ENCODE measurements at places on chromosomes 12 and 14.

GRCh38 chr12:31325524-31325875, 450 bp downstream of the SINHCAF start:
- DNase-seq, result no peak

GRCh38 chr12:43982544-43982943, 146.7 kb downstream of the TMEM117 start:
- DNase-seq, result no peak

- no peak for DNase-seq
Measured at GRCh38 chr12:88577537-88577936, 2.7 kb downstream of the KITLG start.

- DNase-seq, result no peak
Measured at GRCh38 chr14:35341454-35341750, 49.2 kb downstream of the PSMA6 start.

DNA sequence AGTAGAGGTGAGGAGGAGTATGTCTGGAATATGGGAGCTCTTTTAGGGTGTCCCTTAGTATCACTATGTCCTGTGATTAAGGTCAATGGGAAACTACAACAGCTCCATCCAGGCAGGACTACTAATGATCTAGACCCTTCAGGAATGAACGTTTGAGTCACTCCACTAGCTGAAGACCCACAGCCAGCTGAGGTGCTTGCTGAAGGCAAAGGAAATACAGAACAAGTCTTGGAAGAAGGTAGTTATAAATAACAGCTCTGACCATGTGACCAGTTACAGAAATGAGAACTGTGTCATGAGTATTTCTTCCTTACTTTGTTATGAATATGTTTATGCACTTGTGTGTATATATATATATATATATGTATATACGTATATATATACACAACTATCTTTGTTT, 40.5 kb upstream of the USP44 start:
- DNase-seq, result no peak

- DNase-seq, result no peak
Measured at GRCh38 chr14:103697603-103698379, 17.5 kb downstream of the XRCC3 start.

DNA sequence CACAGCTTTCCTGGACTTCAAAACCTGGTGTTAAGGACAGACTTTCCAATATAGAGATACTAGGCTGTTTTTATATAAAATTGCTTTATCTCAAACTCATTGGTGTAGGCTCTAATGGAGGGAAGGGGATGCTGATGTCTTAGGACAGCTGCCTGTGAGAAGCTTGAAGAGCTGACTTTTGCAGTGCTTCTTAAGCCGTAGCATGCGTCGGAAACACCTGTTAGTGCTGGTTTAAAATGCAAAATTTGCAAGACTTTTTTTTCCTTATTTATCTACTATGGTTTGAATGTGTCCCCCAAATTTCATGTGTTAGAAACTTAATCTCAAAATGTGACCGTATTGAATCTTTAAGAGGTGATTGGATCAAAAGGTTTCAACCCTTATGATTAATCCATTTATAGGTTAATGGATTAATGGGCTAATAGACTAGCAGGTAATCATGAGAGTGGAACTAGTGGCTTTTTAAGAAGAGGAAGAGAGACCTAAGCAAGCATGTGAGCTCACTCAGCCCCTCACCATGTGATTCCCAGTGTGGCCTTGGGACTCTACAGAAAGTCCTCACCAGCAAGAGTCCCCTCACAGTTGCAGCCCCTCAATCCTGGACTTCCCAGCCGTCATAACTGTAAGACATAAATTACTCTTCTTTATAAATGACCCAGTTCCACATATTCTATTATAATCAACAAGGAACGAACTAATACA, 60.9 kb upstream of the FUT8 start:
- DNase-seq, result no peak

- no peak for DNase-seq
Measured at GRCh38 chr14:75989134-75989533, 3.6 kb downstream of the IFT43 start.

DNA sequence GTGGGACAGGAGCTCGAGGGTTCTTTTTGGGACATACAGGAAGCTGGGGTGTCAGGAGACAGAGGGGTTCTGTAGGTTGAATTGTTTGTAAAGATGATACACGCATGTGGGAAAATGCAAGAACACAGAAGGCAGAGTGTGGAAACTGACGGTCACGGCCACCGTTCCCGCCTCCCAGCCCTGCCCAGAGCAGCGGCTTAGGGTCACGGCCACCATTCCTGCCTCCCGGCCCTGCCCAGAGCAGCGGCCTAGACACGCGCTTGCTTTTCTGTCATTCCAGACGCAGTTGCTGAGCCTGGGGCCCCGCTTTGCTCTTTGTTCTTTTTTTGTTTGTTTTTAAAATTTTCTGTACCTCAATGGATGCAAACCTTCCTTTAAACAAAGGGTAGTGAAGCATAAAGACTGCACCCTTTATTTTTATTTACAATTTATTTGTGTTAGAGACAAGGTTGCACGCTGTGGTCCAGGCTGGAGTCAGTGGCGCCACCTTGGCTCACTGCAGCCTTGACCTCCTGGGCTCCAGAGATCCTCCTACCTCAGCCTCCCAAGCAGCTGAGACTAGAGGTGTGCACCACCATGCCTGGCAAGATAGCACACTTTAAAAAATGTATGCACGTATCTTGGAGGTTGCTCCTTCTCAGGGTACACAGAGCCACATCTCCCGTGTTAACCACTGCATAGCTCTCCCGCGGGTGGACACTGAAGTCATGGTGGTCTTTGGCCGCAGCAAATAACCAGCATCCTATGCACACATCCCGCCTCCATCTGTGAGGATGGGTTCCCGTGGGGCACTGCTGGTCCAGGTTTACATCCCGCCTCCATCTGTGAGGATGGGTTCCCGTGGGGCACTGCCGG, 142.3 kb downstream of the ADGRD1 start:
- DNase-seq, result no peak

DNA sequence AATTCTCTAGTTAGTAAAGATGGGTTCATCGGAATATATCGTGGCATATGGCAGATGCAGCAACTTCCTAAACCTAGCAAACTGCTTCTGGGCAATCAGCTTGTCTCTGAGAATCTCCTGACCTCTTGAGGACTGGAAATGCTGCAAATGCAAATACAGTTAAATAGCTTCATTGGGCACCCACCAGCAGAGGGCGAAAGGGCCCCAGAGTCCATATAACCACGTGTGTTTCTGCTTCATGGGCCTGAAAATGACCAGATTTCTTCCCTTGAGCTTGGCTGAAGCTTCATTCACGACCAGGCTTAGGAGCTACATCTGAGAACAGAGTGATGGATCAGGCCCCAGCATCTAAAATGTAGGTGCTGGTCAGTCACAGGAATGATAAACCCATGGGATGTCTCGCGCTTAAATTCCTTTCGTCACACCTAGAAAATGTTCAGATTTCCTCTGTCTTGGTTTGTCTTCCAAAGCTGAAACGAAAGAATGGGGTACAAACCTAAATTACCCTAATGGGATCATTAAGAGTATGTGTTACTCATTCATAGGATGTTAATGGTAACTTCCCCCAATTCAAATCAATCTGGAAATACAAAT, 1482.5 kb upstream of the TMEM132C start:
- no peak for DNase-seq

DNA sequence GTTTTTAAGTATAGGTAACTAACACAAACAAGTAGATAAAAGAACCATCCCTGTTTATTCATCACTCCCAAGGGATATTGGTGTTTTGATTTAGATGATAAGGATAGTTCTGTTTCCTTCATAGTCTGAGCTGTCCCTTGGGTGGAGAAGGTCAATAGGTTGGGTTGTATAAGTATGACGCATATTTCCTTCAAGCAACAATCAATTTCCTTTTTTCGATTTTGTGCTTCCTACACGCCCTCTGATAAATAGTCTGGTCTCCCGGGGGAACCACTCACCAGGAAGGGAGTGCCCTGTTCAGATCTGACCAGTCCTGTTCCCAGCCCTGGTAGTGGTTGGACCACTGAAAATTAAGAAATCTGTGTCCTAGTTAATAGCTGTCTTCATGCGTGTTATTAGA, 378.8 kb upstream of the FAR2 start:
- no peak for DNase-seq

DNA sequence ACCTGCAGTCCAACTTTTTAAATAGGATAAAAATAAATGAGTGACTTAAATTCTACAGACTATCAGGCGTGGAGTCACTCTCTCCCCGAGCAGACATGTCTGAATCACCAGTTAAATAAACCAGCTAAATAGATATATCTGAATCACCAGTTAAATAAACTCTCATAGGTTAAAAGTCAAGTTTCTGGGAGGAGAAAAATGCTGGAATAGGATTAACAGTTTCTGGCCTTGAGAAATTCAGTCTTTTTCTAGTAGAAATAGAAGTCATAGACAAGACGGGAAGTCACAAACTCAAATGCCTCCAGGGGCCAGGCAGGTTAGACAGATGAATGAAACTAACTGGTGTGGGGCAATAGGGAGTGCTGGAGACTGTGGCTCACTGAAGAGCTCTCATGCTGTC, 258.6 kb upstream of the TMEM132C start:
- no peak for DNase-seq

All from stimulated activated CD8-positive, alpha-beta memory T cell treated with anti-CD3 and anti-CD28 coated beads, Interleukin-15, amount 100 ng/mL, for 1 hour (primary cell).